Bone marrow (tissue), 2 donors: ENCODE measurements at places on chromosomes 1 and 21.

- no peak for DNase-seq
Measured at GRCh38 chr1:206674745-206675175, 9.9 kb upstream of the MAPKAPK2 start.

- no peak for DNase-seq
Measured at GRCh38 chr21:26845759-26846035, 488 bp upstream of the ADAMTS1 start.

GRCh38 chr21:33914188-33914587 lies 1.4 kb downstream of the ATP5PO start:
- no peak for DNase-seq

DNA sequence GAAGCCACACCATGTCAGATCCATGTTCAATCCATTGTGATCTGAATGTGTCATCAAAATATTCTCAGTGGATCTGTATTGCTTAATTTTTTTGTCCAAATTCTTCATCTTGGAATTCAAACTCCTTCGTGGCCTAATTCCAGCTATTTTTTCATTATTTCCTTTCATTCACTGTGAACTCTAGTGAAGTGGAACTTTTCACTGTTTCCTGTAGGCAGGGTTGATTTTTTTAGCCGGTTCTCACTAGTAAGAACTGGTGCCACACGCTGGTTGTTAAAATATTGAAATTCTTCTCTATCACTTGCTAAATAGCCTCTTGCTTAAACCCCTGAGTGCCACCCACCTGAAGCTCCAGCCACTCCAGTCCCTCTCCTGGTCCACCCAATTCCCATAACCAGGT lies 7.6 kb upstream of the S100A11 start:
- no peak for DNase-seq

- DNase-seq, result no peak
Measured at GRCh38 chr21:28624626-28625025, 368.1 kb downstream of the LTN1 start.

DNA sequence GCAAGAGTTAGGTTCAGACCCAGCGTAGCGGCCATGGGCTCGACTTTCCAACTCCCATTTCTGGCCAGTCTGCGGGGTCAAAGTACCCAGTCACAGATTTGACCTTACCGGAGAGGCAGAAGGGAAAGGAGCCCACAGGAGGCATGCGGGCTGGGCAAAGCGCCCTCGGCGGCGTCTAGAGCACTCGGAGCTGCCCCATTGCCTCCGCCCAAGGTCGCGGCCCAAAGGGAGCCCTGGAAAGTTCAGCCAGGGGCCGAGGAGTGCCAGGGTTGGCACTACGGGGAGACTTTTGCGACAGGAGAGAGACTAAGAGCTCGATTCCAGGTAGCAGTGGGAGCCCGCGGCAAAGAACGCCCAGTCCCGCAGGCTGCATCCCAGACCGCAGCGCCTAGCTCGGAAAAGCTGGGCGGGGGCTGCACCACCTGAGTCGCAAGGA lies 896 bp downstream of the KANK4 start:
- no peak for DNase-seq

GRCh38 chr1:220873087-220873486 lies 6.2 kb upstream of the HLX start:
- no peak for DNase-seq
